ENCODE measurements at places on chromosomes 4 and X.
A peak's percentile ranks its signal among the peaks of the same experiment; 100 is the strongest.

- H3K27me3 ChIP-seq: no peaks in the 10 kb centered on the region
- no peak overlapping the region for H3K4me3 ChIP-seq
- H3K36me3 ChIP-seq: no peaks in the 10 kb centered on the region
- no peak for DNase-seq
Measured at GRCh38 chrX:76148041-76148665, 24.7 kb upstream of the PBDC1 start.

- no peaks in the 10 kb centered on the region for H3K27me3 ChIP-seq
- DNase-seq: no peak
Measured at GRCh38 chrX:85024562-85024961, 20.9 kb downstream of the APOOL start.

- H3K4me3 ChIP-seq: no peak overlapping the region
- no peaks in the 10 kb centered on the region for H3K4me1 ChIP-seq
- no peaks in the 10 kb centered on the region for H3K27me3 ChIP-seq
Measured at GRCh38 chr4:52091801-52092200, 40.7 kb downstream of the SPATA18 start.

DNA sequence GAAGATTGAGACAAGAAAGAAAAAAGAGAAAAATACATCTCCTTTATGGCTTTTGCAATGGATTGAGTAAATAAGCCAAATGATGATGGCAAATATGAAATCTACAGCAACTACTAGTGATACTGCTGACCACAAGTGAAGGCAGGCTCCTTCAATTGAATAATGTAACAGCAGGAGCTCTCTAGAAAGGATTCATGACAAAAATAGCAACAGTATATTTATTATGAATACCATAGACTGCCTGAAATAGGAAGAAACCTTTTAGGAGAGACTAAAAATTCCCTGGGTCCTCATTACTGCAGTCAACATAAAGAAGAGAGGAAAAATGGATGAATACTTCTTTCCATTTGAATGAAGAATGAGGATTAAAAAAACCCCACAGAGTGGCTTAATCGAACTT, 306.8 kb upstream of the ANXA10 start:
- H3K4me3 ChIP-seq: no peak overlapping the region
- H3K4me1 ChIP-seq: no peaks in the 10 kb centered on the region
- DNase-seq: no peak
- no peaks in the 10 kb centered on the region for H3K27me3 ChIP-seq
- H3K27ac ChIP-seq: no peak overlapping the region

- H3K27me3 ChIP-seq: no peaks in the 10 kb centered on the region
- peak; percentile 49 for DNase-seq
- H3K4me1 ChIP-seq: no peaks in the 10 kb centered on the region
- H3K36me3 ChIP-seq: no peaks in the 10 kb centered on the region
Measured at GRCh38 chr4:64539234-64539849, 130.1 kb upstream of the TECRL start.

Measured in prostate gland (tissue), 2 donors.